Testis (tissue), 5 donors: ENCODE measurements at places on chromosomes 2 and 18. TPM values are rescaled to one million over a fixed set of nuclear protein-coding genes. Genes with fewer than 3 reads are reported as not detected.

CFAP65 gene
- 23.7 TPM for total RNA-seq

HOXD8 gene
- total RNA-seq, result 39.8 TPM

DNER gene
- 2.0 TPM for total RNA-seq

KCNK3 gene
- 2.5 TPM for total RNA-seq

TUBA4B gene
- not detected for total RNA-seq

REG3G gene
- total RNA-seq, result 22.3 TPM

APCDD1 gene
- 10.8 TPM for total RNA-seq

C2orf78 gene
- 18.6 TPM for total RNA-seq

ERFE gene
- 9.5 TPM for total RNA-seq

FEV gene
- total RNA-seq, result not detected

GRCh38 chr2:121480826-121481225 lies 49.9 kb upstream of the RNU4ATAC start:
- DNase-seq, result no peak

DNA sequence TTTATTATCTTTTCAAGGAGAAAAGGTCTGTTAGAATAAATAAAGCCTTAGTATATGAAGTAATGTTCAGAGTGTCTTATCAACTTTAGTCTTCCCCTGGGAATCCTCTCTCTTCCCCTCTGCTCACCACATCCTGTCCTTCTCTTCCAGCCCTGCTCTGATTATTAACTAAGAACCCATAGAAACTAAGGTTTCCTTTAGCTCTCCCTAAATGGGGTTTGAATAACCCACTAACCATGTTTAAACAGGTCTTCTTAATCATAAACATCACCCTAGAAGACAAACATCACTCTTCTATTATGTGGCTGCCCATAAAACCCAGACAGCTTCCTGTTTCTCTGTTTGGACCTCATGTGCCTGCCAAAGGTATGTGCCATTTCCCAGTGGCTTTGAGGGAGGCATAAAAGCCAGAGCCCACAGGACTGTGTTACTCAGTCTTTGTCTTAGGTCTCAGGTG lies 50.1 kb downstream of the SLC14A1 start:
- no peak for DNase-seq

DNA sequence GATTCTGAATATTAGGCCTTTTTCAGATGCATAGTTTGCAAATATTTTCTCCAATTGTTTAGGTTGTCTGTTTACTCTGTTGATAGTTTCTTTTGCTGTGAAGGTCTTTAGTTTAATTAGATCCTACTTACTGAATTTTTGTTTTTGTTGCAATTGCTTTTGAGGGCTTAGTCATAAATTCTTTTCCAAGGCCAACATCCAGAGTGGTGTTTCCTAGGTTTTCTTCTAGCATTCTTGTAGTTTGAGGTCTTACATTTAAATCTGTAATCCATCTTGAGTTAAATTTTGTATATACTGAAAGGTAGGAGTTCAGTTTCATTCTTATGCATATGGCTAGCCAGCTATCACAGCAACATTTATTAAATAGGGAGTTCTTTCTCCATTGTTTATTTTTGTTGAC lies 404.8 kb downstream of the LNPK start:
- no peak for DNase-seq

GRCh38 chr18:38966841-38967240 lies 1401.2 kb upstream of the CELF4 start:
- DNase-seq, result no peak

DNA sequence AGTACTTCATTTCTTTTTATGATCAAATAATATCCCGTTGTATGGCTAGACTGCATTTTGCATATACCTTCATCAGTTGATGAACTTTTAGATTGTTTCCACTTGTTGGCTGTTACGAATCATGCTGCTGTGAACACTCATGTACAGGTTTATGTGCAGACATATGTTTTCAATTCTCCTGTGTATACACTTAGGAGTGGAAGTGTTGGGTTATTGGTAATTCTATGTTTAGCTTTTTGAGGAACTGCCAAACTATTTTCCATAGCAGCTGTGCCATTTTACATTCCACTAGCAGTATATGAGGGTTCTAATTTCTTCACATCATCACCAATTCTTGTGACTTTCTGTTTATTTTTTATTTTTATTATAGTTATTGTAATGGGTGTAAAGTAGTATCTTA lies 32.1 kb upstream of the LCLAT1 start:
- DNase-seq, result no peak

GRCh38 chr2:119233326-119234020 lies 9.8 kb downstream of the STEAP3 start:
- DNase-seq, result no peak

DNA sequence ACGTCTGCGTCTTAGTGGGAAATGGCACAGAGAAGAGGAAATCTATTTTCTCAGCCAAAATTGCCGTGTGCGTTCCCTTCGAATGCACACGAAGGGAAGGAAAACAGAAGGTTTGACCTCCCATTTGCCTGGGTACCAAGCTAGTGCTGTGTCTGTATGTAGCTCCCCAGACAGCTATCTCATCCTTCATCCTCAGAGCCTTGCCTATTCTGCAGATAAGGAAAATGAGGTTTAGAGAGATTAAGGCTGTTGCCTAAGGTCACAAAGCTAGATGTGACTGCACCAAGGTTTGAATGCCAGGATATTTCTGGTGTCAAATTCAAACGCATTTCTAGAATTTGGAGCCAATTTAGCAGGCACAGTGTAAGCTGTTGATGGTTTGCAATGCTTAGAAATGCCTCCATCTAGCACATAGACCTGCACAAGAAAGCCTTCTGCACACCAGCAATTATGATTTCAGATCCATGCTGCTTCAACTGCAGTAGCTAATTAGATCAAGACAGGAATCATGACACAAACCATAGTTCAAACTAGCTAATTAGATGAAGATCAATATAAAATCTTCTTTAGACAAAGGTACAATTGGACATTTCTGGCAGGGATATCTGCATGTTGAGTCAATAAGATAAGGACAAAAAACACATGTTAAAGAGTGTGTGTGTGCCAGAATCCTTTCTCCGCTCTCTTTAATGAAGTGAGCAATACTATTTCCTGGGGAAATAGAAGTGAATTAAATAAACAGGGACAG lies 115.1 kb downstream of the CMPK2 start:
- no peak for DNase-seq

DNA sequence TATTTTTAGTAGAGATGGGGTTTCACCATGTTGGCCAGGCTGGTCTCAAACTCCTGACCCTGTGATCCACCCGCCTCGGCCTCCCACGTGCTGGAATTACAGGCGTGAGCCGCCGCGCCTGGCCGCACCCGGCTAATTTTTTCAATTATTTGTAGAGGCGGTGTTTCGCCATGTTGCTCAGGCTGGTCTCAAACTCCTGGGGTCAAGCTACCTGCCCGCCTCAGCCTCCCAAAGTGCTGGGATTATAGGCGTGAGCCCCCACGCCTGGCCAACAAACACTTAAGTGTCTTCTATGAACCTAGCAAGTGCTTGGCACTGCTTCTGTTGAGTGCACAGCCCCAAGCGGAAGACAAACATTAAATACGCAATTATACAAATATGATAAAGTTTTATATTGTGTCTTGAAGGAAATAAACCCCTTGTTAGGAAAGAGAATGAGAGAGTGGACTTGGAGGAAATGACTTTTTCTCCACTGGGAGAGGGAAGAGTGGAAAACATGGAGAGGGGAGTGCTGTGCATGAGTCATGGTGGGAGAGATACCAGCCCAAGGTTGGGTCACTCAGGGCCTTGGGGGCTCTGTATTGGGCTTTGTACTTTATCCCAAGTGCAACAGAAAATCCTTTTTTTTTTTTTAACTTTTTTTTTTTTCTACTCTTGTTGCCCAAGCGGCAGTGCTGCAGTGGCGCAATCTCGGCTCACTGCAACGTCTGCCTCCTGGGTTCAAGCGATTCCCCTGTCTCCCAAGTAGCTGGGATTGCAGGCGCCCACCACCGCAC lies 41.4 kb upstream of the ACTR2 start:
- DNase-seq, result no peak

DNA sequence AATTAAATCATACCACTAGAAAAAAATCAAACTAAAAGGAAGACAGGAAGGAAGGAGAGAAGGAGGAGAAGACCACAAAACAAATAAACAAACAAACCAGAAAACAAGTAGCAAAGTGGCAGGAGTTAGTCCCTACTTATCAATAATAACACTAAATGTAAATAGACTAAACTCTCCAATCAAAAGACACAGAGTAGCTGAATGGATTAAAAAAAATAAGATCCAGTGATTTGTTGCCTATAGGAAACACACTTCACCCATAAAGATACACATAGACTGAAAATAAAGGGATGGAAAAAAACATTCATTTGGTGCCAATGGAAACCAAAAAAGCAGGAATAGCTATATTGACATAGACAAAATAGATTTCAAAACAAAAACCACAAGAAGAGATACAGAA lies 23.4 kb upstream of the BAZ2B start:
- DNase-seq, result no peak

GRCh38 chr2:95310216-95310615 lies 13.1 kb downstream of the KCNIP3 start:
- no peak for DNase-seq

GRCh38 chr18:24633121-24633520 lies 172.7 kb downstream of the HRH4 start:
- DNase-seq, result no peak

- no peak for DNase-seq
Observed at GRCh38 chr2:227413371-227413770, 25.6 kb upstream of the SCYGR1 start.

DNA sequence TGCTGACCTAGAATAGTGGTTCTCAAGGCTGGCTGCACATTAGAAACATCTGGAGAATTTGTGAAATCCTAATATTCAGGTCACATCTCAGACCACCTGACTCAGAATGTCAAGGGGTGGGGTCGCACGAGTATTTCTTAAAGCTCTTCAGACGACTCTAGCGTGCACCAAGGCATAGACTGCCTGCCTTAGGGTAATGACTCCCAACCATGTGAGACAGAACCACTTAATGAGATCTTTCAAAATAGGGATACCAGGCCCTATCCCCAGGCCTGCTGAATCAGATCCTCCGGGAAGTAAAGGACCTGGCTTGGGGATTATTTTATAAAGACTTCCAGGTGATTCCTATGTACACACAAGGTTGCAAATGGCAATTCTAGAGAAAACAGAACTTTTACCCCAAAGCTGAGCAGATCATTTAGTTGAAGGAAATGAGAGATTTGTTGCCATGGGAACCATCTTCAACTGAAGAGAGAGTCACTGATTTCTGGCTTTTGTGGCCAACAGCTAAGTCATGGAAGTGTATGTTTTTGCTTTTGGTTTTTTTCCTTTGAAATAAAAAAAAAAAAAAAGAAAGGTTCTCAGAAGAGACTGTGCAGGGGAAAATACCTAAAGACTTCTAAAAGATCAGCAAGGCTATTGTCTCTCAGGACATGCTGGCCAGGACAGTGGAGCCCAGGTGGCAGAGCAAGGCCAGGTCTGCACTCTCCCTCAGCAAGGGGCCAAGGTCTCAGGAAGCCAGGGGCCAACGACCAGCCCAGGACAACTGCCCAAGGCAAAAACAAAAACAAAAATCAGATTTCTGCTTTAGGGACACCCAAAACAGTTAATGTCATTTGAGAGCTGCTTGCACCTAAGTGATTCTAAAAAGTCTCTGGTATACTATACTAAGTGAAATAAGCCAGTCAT lies 15.3 kb upstream of the LOXHD1 start:
- no peak for DNase-seq

- DNase-seq, result no peak
Observed at GRCh38 chr18:79248495-79249060, 147.2 kb upstream of the NFATC1 start.

DNA sequence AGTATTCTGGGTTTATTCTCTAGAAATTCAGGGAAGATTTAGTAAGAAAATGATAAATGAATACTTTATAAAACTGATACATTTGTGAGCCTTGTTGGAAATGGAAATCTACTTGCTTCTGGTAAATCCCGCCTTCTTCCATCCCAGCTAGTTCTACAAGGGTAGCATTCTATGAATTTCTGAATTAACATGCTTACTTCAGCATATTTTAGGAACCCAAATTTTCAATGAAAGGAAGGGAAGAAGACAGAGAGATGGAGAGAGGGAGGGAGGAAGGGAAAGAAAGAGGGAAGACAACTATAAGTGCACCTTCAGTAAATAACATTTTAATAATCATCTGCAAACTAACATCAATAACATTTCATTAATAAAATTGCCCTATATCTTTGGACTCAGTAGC lies 26.6 kb upstream of the TMEM237 start:
- no peak for DNase-seq

DNA sequence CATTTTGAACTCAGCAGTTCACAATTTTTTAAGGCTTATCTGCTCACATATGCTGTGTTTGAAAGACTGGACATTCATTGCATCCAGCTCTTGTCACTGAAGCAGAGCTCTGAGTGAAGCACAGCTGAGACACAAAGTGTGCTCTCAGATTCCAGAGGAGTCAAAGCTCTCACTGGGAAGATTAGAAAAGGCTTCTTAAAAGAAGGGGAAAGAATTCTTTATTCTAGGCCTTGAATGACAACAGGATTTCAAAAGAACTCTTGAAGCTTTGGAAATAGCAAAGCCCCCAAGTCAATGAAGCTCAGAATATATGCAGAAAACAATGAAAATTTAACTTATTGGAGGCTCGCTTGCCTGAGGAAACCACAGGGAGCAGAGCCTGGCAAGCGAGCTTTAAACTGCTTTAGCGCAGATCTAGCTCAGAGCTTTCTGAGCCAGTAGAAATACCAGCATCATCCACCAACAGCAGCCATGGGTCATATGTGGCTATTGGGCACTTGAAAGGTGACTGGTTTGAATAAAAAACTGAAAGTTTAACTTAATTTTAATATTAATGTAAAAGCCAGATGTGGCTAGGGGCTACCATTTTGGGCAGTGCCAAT lies 369.7 kb downstream of the OSR1 start:
- no peak for DNase-seq

DNA sequence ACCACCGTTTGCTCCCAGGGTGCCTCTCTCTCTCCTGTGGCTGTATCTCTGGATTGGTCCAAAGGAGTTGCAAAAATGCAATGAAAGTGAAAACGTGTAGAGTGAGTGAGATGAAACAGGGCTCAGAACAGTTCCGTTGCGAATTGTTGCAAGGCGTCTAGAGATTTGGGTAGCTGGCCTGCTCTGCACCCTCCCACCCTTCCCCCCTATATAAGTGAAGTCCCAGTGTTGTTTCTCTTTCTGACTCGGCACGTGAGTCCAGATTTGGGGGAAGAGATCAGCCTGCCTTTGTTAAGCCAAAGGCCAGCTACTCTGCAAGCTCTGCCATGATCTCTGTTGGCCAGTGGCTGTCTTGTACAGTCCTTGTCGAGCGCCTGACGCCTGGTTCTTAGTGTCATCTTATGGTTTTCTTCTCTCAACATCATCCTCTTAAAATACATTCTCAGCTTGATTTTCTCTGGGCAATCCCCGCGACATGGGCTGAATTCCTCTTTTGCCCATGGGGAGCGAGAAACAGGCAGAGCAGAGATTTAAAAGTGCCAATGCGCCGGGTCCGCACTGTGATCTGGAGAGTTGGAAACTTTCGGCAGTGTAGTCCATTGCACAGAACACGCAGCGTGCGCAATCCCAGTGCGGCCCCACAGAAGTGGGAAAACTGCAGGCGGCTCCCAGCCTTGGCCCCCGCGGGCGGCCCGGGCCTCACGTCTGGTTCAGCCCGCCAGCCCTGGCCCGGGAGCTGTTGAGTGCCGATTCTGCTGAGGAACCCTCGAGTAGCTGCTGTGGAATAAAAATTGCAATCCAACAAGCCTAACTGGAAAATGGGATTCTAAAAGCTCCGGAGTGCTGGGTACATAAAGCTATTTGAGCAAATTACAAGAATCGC lies 9.3 kb downstream of the MEIS1 start:
- DNase-seq, result peak; percentile 29

- DNase-seq, result no peak
Observed at GRCh38 chr2:6393819-6394218, 471.9 kb downstream of the CMPK2 start.
